ENCODE measurements at places on chromosomes 11 and 22.

DNA sequence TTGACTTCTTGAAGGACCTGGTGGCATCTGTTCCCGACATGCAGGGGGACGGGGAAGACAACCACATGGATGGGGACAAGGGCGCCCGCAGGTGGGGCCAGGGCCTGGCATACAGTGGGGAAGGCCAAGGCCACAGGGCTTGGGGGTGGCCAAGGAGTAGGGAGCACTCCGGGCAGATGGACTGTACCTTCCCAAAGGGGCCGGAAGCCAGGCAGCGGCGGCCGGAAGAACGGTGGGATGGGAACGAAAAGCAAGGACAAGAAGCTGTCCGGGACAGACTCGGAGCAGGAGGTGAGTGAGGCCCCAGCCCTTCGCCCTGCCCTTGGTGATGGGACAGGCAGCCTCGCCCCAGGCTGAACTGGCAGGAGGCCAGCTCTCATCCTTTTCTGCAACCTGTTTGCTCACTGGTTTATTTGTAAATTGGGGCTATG, 1.2 kb downstream of the DRAP1 start:
- DNase-seq, result no peak

GRCh38 chr11:74106124-74106523, 64.7 kb downstream of the C2CD3 start:
- no peak for DNase-seq

DNA sequence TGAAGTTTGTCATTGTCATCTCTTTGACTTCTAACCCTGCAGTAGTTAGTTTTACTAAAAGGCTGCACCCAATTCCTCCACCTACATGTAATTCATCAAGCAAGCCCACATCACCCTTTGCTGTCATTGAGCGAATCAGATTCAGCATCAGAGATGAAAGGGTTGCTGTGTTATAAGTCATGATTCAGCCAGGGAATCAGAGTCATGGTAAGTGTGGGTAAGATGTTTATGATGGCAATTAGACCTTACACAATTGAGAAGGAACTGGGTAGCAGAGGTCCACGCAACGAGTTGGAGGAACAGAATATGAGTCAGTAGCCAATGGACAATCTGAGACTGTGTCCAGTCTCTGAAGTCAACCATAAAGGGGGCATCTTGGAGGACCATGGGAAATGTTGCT, 162.8 kb upstream of the SNX19 start:
- no peak for DNase-seq

GRCh38 chr11:77082838-77083565, 16.2 kb downstream of the CAPN5 start:
- peak; percentile 19 for DNase-seq

DNA sequence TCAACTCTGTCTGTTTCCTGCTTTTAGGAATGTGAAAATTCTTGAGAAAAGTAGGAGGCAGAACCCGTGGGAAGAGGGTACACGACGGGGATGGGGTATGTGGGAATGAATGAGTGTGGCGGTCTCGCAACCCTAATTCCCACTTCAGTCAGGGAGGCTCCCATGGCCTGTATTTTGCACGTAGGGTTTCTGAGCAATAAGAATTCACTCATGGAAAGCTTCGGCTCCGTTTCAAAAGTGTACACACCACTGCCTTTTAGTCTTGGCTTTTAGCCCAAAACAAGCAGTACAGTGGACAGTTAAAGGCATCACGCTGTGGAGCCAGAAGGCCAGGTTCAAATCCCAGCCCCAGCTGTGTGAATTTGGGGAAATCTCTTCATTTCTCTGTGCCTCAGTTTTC, 116.7 kb downstream of the MN1 start:
- DNase-seq, result no peak

DNA sequence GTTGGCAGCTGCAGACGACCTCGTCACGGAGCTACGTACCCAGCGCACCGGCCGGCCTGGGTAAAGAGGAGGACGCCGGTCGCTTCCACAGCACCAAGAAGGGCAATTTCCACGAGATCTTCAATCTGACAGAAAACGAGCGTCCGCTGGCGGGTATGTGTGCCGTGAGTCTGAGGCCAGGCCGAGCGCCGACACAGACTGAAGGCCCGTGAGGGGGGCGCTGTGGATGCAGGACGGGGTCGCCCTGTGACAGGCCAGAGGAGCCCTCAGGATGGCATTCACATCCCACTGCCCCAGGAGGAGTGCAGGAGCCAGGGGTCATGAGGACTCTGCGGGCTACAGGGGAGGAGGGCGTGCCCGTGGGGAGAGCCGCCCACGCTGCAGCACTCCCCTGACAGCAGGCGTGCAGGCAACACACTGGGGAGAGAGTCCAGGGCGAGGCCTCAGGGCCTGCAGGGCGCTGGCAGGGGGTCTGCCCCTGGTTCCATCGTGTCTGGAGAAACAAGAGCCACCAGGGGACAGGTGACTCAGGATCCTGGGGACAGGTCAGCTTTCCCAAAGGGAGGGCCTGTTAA, 53.6 kb downstream of the GRAMD4 start:
- peak; percentile 18 for DNase-seq

GRCh38 chr11:128133501-128133900, 453.9 kb downstream of the ETS1 start:
- no peak for DNase-seq

DNA sequence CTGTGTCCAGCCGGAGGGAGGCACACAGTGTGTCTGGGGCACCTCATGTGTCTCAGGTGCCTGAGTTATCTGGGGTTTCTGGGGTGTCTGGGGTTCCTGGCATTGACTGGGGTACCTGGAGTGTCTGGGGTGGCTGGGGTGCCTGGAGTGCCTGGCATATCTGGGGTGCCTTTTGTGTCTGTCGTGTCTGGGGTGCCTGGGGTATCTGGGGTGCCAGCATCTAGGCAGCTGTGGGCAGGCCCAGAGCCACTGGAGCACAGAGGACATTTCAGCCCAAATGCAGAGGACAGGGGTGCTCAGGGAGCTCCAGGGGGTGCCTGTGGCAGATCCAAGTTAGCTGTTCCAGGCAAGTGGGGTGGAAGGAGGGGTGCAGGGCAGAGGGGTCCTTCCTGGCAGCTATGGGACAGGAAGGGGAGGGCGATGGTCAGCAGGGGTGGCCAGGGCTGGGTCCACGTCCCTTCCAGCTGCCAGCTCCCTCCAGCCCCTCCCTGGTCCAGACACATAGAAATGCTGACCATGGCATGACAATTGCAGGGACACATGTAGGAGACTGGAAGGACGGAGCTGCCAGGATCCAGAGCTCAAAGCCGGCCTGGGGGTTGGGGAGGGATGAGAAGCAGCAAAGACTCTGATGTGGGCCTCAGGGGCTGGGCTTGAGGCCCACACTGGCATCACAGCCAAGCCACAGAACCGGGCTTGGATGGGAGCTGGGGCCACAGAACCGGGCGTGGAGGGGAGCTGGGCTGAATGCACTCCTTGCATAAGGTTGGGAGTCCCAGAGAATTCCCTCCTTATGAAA, 133.0 kb downstream of the BRD1 start:
- DNase-seq, result no peak

- DNase-seq, result no peak
Measured at GRCh38 chr11:27212248-27212780, 150.7 kb downstream of the CCDC34 start.

- DNase-seq, result no peak
Measured at GRCh38 chr11:66595245-66595904, 2.4 kb downstream of the CCS start.

DNA sequence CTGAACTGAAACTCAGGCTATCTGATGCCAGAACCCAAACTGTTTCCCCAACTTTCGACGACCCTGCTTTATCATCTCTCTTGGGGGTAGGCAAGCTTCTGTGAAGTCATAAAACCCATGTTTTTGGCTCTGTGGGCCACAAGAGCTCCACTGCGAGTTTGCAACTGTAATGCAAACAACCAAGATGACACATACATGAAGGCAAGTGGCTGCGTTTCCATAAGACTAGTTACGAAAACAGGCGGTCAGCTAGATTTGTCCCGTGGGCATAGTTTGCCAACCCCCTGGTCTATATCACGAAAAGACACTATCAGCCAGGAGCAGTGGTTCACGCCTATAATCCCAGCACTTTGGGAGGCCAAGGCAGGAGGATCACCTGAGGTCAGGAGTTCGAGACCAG, 37.5 kb downstream of the TPST2 start:
- no peak for DNase-seq

DNA sequence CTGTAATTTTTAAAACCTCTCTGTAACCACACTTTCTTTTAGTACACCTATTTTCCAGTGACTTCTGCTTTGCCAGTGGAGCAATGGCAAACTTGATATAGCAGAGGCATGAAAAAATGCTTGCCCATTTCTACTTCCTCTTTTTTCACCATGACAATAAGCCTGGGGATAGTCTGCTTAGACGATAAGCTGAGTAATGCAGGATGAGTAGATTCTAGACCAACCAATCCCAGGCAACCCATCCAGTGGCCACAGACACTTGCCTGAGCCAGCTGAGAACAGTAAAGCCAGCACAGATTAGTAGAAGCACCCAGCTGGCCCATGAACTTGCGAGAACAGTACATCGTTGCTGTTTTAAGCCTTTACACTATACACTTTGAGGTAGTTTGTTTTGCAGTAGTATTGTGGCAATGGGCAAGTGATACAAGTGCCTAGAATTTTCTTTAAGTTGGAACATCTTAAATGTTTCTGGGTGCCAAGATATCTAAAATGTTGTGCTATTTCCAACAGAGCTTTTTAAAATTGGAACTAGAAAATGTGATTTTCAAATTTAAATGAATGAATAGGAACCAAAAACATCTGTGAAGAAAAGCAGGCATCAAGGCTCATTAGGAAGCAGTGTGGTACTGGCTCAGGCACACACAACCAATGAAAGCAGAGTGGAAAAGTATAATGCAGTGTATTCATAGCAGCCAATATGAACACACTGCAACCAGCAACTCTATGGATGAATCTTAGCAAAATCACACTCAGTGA, 37.7 kb downstream of the DDI1 start:
- no peak for DNase-seq

- DNase-seq, result no peak
Measured at GRCh38 chr11:71399341-71399740, 48.9 kb downstream of the DHCR7 start.

DNA sequence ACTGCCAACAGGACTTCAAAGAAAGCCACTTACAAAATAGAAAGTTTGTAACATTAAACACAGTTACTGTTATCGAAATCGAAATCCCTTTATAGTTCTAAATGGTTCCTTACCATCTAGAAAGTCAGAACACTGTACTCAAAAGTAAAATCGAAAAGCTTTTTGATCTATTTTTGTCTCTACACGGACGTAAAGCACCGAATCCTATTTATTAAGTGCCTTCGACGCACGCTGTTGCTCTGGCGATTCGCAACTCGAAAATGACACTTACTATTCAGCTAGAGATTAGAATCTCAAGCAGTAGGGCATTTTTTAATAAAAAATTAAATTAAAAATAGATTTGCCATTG, 78.3 kb downstream of the LARGE1 start:
- DNase-seq, result no peak

- no peak for DNase-seq
Measured at GRCh38 chr22:47395481-47395880, 633.0 kb downstream of the TBC1D22A start.

- no peak for DNase-seq
Measured at GRCh38 chr11:16956538-16957153, 57.6 kb downstream of the PLEKHA7 start.

GRCh38 chr22:49278340-49278739, 549.3 kb downstream of the BRD1 start:
- no peak for DNase-seq

- no peak for DNase-seq
Measured at GRCh38 chr11:15233371-15234165, 118.8 kb downstream of the INSC start.

DNA sequence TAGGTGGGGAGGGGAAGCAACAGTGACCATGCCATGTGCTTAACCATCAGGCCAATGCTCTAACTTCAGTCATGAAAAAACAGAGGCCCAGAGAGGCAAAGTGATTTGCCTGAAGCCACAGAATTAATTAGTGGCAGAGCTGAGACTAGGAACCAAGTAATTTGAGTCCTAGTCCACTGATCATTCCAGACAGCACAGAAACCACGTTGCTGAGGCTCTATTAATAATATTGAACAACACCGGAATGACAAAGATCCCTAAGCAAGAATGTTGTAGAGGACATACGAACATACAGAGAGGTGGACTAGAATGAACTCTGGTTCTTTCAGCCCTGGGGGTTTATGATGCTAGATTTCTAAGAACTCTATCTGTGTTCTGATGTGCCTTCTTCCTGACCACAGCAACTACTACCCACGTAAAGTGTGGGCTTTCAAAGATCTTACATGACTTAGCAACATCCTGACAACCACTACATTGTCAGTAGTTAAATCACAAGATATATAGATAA, 92.3 kb downstream of the GAB2 start:
- no peak for DNase-seq

DNA sequence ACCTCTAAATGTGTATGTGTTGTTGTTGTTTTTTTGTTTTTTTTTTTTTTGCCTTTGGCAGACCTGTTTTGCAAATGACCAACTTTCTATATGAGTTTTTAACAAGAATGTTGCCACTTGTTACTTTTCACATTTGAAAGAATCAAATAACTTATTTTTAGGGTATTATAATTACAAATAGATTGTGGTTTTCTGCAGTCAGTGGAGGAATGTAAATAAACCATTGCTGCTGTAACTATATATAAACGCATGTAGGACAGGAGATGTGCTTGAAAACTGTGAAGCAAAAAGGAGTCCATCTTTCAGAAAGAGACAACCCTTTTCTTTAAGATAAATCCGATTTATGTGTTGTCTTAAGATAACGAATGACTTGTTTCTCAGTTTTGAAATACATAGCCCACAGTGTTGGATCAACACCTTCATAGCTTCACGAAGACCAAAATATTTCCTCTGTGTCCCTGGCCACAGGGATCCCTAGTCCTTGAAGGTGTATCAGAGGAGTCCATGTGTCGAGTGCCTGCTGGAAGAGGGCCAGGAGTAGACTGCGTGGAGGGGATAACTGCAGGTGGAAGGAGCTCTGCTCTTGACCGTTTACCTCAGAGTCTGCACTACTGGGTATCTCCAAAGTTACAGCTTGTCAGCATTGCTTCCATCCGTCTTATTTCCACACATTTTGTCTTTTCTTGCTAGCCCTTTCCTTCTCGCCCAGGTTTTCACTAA, 24.7 kb downstream of the TNRC6B start:
- no peak for DNase-seq

- no peak for DNase-seq
Measured at GRCh38 chr11:2807801-2808241, 77.8 kb downstream of the CDKN1C start.

DNA sequence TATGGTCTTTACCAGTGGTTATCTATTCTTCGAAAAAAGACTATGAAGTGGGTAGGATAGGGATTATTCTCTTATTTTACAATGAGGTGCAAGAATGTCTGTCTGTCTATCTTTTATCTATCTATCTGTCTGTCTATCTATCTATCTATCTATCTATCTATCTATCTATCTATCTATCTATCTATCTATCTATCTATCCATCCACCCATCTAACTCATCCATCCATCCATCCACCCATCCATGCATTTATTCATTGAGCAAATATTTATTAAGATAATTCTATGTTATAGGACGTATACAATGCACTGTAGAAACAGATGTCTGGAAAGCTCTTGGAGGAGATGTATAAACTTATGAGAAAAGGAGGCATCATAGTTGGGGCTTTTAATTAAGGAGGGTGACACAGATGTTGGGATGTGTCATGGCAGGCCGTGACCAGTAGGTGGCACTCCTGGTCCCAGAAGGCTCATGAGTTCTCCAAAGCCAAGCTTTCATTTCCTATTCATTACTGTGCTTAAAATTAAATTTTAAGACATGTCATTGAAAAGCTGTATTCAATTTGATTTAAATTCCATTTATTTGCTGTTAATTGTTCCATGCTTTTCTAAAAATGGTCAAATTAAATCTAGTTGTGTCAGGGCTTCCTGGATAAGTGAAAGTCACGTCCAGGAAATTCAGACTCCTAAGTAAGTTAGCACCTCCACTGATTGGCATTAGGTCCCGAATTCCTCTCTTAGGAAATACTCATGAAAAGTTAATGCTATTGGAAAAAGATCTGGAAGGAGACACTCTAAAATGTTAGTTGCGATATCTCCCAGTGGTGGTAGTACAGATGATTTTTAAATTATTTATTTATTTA, 19.0 kb upstream of the E2F8 start:
- no peak for DNase-seq

Data from activated CD4-positive, alpha-beta T cell treated with anti-CD3 and anti-CD28 coated beads, Interleukin-2, amount 50 U/mL, for 24 hours (primary cell).